ENCODE measurements at places on chromosomes 5 and 9.

DNA sequence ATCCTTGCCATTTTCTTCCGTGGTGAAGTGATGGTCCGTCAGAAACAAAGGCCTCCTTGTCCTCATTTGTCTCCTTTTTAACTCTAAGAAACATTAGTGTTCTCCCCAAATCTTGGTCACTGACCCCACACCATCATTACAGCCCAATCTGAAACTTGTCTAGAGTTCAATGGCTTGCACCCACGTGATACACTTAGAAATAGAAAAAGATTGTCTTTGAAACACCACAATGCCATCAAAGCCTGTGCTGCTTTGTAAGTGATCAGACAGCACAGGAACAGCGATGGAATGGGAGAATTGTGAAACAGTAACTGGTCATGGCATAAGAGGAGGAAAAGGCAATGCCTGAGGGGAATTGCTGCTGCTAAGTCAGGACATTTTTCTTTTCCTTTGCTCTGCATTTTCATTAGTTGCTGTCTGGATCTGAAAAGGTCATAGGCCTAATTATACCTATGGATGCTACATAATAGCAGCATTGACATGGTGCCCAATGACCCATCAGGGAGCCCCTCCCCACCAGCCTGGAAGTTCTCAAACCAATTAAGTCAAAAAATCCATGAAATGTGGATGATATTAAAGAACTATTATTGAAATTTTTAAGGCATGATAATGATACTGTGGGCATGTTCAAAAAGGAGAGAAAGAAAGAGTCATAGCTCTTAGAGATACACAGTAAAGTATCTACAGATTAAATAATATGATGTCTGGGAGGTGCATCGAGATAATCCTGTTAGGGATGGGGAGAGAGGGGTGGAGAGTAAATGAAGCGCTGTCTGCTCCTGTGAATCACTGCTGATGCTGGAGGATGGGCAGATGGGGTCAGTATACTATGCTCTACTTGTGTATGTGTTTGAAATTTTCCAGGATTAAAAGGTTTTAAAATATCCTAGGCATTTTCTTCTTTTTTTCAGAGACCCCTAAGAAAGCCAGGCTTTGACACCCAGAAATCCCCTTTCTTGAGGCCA, 83.6 kb downstream of the ENC1 start:
- no peak for DNase-seq

DNA sequence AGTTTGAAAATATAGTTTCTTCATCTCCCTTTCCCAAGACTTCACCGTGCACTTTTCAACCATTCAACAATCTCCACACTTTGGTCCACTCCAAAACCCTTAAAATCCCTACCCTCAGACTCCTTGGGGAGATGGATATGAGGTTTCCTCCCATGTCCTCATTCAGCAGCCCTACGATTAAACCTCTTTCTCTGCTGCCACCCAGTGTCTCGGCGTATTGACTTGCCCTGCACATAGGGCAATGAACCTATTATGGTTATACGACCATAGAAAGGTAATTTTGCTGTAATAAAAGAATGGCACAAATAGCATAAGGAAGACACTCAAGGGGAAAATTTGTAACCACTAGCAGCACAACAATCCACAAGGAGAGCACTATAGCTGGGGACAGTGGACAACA, 803.5 kb downstream of the TLE1 start:
- DNase-seq: no peak

- no peak for DNase-seq
Measured at GRCh38 chr5:8408258-8408657, 539.3 kb downstream of the MTRR start.

DNA sequence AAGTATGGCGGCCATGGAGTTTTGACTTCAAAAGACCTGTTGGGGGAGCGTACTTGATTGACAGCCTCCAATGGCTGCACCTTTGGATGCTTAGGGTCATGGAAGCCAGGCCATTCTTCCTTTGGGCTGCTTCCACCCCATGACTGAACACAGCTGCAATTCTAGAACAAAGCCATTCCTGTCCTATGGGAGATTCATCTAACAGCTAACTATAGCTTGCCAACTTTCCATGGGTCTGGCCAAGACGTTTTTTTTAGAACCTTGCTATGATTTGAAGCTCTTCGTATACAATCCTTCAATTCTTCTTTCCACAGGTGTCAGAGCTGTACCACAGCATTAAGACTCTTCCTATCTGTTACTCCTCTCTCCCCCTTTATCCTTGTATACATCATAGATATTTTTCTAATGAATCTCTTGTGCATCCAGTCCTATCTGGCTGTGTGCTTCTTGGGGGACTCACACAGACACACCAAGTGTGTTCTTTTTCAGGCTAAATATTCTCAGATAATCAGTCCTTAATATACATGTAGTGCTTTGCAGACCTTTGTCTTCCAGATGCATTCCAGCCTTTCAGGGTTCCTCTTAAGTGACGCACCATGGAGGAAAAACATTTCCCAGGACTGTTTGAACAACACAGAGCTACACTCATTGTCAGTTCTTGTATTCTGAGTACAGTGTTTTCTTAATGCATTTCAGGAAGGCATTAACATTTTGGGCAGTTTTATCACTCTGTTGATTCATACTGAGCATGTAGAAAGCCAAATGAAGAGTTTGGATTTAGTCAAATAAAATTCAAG, 198.9 kb downstream of the TAF11L14 start:
- DNase-seq: no peak

GRCh38 chr5:64637144-64637543, 53.2 kb upstream of the SHISAL2B start:
- no peak for DNase-seq

GRCh38 chr9:35939679-35940250, 18.2 kb downstream of the OR2S2 start:
- DNase-seq: no peak

GRCh38 chr5:159463590-159464321, 133.5 kb upstream of the IL12B start:
- DNase-seq: no peak

DNA sequence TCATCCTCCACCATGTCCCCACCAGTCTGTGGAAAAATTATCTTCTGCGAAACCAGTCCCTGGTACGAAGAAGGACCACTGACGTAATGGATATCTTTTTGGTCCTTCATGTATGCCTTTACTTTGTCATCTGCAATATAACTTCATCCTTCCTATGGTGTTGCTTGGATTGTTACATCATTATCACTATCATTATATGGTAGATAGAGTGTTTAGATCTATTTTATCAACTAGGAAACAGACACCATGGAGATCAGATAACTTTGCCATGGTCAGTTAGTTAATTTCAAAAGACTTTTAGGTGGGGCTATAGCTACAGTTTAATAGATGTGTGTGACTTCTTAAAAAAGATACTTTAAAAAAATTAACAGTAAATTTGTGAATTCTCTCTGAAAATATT, 23.8 kb upstream of the CAMLG start:
- no peak for DNase-seq

- no peak for DNase-seq
Measured at GRCh38 chr5:148314187-148314586, 2.0 kb downstream of the SPINK7 start.

GRCh38 chr5:14685757-14686156, 21.2 kb downstream of the OTULIN start:
- DNase-seq: no peak

All from stimulated activated CD4-positive, alpha-beta T cell treated with anti-CD3 and anti-CD28 coated beads, Interleukin-4, amount 100 ng/mL, for 4 hours (primary cell).